ENCODE measurements at places on chromosomes 7 and 10. TPM values are rescaled to one million over a fixed set of nuclear protein-coding genes. Genes with fewer than 3 reads are reported as not detected.

Gene PIK3CG
- total RNA-seq: not detected

Gene FANK1
- 8.5 TPM for total RNA-seq

Gene STRA8
- not detected for total RNA-seq

Gene SFRP5
- total RNA-seq: not detected

Gene FXYD4
- total RNA-seq: not detected

Gene CLDN4
- 0.43 TPM for total RNA-seq

Gene PFKP
- 127 TPM for total RNA-seq

Gene PRKG1
- 39.7 TPM for total RNA-seq

Gene NCF1
- total RNA-seq: under 0.01 TPM

Gene VSTM4
- 5.5 TPM for total RNA-seq

Gene EGR2
- total RNA-seq: not detected

Gene UNC5B
- 11.4 TPM for total RNA-seq

Gene SH3PXD2A
- 12.0 TPM for total RNA-seq

Gene TMEM130
- 1.3 TPM for total RNA-seq

Gene NCAPG2
- total RNA-seq: 7.4 TPM

Gene SEMA3A
- total RNA-seq: 65.8 TPM

Gene ASB13
- 7.4 TPM for total RNA-seq

Gene FAM185A
- total RNA-seq: 10.6 TPM

Gene ALOX5
- total RNA-seq: under 0.01 TPM
